NCI-H2081 treated with DMSO at 0.1 percent for 48 hours (cell line): ENCODE measurements at places on chromosomes 5 and 9.

- no peak for DNase-seq
Observed at GRCh38 chr5:164498438-164498837, 993.0 kb downstream of the MAT2B start.

DNA sequence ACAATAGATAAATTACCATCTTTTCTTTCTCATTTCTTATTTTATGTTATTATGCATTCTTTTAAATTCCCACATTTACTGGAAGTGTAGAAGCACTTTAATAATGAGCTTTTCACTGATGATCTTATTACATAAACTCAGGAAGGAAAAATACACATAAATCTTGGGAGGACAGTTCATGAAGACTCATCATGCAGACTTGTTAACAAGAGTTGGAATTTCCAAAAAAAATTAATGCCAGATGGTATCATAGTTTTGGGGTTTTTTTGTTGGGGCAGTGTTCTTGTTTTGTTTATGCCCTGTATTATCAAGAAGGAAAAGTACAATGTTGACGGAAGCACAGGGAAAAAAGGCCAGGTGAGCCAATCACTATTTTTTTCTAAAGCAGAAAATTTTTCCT, 35.1 kb downstream of the CEMIP2 start:
- no peak for DNase-seq

DNA sequence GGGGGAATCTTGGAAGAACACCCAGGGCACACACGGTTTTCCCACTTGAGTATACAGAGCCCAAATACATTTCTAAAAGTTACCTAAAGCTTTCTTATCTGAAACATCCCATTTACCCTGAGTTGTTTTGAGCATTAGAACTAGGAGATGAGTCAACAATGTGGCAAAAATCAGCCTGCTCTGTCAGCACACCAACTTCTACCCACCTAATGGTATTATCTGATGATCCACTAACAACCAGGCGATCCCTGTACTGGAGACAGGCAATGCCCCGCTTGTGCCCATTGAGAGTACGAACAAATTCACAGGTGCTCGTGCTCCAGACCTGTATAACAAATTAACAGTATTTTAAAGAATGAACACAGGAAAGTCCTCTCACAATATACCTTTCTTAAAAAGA, 87.0 kb downstream of the SMIM23 start:
- DNase-seq: no peak

DNA sequence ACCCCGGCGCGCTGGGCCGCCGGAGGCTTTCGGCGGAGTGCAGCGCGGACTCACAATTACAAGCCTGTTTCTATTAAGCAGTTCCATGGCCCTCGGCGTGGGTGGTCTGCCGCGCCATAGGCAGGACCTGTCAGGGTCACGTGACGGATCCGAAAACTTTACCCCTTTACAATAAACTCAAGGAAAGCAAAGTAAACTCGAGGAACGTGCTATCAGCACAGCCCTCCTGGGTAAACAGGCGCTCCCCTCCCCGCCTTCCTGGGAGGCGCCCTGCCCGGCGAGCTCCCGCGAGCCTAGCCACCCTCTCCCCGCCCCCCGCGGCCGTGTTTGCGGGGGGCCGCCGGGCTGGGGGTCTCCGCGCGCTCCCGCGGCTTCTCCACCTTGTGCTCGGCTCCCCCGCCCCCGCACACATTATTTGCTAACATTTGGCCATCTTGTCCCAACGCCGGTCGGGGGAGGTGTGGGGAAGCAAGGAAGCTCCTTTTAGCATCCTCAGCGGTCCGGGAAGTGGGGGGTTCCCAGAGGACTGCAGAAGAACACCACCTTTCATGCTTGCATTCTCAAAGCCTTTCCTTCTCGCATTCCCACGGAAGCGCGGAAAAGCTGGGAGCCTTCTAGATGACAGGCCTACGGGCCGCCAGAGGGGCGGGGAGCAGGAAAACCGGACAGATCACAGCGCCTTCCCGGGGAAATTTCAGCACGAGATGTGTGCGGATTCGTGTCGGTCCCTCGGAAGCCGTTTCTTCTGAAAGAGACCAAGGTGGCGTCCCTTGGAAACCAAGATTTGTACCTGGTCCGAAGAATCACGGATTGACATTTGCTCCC, at the start of gene PTCH1:
PTCH1 (minus strand) TSS at position 238 of the 825 bp plus-strand sequence.
- DNase-seq: no peak

DNA sequence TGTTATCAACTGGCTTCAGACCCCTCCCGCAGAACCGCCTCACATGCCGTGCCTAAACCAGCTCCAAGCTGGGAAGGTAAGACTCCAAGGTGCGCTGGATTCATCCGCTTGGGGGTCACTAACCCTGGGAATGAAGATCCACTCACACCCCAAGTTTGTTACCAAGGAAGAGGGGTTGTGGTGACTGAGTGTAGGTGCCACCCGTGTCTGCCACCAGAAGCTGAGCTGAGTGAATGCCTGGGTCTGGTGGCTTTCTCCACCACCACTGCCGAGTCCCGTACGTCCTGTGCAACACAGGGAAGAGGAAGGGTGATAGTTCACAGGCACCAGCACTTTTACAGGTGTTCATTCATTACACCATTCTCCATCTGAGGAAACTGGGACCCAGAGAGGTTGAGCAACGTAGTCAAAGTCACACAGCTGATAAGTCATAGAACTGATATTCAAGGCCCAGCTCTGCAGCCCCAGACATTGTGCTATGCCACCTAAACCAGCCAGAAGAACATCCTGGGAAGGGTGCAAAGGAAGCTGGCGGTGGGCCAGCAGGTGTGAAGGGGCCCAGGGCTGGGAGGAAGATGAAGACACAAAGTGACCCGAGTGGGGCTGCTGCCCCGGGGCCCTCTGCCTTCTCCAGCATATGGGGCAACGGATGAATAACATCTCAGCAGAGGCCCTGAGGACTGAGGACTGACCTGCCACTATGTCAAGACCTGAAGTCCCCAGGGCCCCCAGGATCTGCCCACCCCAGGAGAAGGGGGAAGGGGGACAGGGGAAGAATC, 70.9 kb upstream of the PPP1R26 start:
- no peak for DNase-seq
